Endothelial cell of coronary artery (primary cell): ENCODE measurements at places on chromosomes 7 and 10. TPM values are rescaled to one million over a fixed set of nuclear protein-coding genes. Genes with fewer than 3 reads are reported as not detected.

Gene PRLHR
- not detected in 2 replicates for total RNA-seq

Gene BTBD16
- total RNA-seq, result 0.09 TPM in 1 of 2 replicates, not detected in the other

Gene LIPN
- total RNA-seq, result not detected in 2 replicates

Gene PNLIPRP2
- total RNA-seq, result not detected in 2 replicates

Gene ARF5
- total RNA-seq, result 131 and 142 TPM in 2 replicates

Gene HGF
- total RNA-seq, result 0.09 and 4.0 TPM in 2 replicates

Gene TMEM196
- total RNA-seq, result not detected in 2 replicates

Gene MRC1
- 1.9 and 8.8 TPM in 2 replicates for total RNA-seq

Gene CAMK2B
- 0.28 and 3.1 TPM in 2 replicates for total RNA-seq

Gene CCDC71L
- total RNA-seq, result 27.6 and 30.7 TPM in 2 replicates

Gene MYO3A
- not detected in 2 replicates for total RNA-seq

Gene CRPPA
- total RNA-seq, result 0.85 and 0.99 TPM in 2 replicates

Gene C10orf143
- total RNA-seq, result 0.28 and 0.45 TPM in 2 replicates

Gene TMEM176A
- total RNA-seq, result not detected in 2 replicates

Gene ADRB1
- total RNA-seq, result not detected in 2 replicates

Gene NPM3
- 130 and 156 TPM in 2 replicates for total RNA-seq

Gene TMEM225B
- total RNA-seq, result 0.19 TPM in 1 of 2 replicates, not detected in the other

Gene COX19
- 4.8 and 7.4 TPM in 2 replicates for total RNA-seq

Gene TRPV5
- not detected in 2 replicates for total RNA-seq

Gene TCF7L2
- total RNA-seq, result 2.8 and 4.9 TPM in 2 replicates

Gene C10orf53
- total RNA-seq, result not detected in 2 replicates

Gene ADARB2
- total RNA-seq, result 0.18 TPM in 1 of 2 replicates, not detected in the other

Gene CHCHD1
- total RNA-seq, result 30.9 and 40.6 TPM in 2 replicates

Gene CARD11
- 37.6 and 46.0 TPM in 2 replicates for total RNA-seq

Gene ZNF503
- total RNA-seq, result 0.72 and 1.0 TPM in 2 replicates

Gene JMJD1C
- 78.2 and 82.7 TPM in 2 replicates for total RNA-seq

Gene CALHM3
- not detected in 2 replicates for total RNA-seq

Gene H2BK1
- total RNA-seq, result not detected in 2 replicates
